ENCODE measurements at places on chromosomes 7 and 10.
A peak's percentile ranks its signal among the peaks of the same experiment; 100 is the strongest.

DNA sequence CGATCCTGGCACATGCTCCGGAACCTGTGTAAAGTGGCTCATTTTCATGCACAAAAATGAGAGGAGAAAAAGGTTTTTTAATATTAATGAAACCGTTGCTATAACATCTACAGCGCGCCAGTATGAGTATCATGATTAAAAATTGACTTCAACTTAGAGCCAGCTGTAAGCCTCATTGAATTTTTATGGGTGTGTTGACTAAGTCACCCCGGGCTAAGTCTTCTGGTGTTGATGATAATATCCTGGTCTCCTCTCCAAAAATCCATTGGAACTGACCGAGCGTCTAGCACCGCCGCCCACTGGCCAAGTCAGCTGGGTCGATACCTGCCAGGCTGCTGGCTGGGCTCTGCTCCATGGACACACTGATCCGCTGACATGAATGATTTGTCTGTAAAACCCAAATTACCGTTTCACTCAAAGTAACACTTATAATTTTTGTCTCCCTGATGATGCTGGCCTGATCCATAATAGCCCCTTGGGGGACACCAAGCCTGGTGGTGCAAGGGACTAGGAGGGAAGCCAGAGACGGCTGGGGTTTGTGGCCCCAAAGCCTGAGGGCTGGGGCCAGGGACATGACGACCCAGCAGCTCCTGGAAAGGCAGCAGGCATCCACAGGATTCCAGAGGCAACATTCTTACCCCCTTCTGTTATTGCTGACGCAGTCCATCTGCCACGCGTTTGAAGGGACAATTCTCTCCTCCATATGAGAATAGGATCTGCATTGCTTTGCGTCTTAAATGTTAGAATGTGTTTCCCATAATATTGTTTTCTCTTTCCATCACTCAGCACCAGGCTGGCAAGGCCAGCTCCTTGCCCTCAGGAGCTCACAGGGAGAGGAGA is 131.0 kb upstream of the PPP2R2D start:
- peak; percentile 44 for DNase-seq

- DNase-seq = no peak
Measured at GRCh38 chr10:15172306-15172840, 3.9 kb upstream of the NMT2 start.

DNA sequence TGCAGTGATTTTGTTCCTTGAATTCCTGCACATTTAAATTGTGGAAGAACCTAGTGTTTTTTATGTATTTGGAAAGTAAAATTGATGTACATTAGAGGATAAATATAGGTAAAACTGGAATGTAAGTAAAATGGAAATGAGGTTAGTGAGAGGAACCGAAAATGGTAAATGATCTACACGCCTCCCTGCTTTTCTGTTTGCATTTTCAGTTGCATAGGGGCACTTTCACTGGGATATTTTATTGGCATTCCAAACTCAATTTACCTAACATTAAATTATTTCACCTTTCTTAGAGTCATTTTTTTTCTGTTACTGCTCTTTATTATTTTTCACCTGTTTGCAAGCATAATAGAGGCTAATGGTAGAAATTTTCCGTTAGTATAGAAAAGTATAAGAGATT is 8.0 kb downstream of the CDK13 start:
- no peak for DNase-seq

DNA sequence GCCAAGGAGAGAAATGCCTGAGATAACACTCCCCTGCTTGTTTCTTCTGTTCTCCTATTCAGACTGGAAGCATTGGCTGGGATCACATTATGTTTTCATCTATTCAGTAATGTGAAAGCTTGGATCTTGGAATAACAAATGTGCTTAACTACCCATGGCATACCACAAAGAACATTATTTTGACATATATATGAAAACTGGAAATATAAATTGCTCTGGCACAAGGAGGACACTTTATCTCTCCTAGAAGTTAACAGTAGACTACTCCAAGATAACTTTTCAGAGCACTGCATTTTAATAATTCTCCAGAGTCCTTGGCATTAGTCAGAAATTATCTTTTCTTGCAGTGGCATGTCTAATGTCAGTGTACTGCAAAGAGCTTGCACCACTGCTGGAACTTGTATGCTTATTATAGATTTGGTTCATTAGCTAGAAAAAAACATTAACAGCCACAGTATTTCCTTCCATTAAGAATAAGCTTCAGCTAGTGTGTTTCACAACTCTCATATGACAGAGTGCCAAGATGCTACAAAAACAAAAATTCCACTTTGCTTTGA is 169.3 kb upstream of the LRRN3 start:
- DNase-seq = no peak

DNA sequence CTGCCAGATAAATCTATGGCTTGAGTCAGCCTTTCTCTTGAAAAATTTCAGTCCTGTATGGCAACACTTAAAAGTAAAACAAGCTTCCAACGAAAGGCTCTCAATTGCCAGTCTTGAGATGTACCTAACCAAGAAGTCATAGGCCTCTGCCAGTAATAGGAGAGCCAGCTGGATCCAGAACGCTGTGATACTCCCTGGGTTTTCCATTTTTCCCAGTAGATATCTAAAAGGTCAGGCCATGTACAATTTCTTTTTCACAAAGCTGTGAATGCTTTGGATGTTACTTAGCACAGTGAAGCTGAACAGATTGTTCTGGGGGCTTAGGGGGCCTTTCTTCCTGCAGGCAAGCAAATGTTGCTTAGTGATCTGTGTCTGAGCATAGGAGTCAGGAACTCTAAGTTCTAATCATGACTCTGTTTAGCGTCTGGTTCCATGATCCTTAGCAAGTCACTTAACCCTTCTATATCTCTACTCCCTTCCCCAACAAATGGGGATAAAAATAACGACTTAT is 86.5 kb downstream of the ARMH3 start:
- no peak for DNase-seq

- DNase-seq = no peak
Measured at GRCh38 chr10:77909749-77910375, 16.7 kb downstream of the DLG5 start.

DNA sequence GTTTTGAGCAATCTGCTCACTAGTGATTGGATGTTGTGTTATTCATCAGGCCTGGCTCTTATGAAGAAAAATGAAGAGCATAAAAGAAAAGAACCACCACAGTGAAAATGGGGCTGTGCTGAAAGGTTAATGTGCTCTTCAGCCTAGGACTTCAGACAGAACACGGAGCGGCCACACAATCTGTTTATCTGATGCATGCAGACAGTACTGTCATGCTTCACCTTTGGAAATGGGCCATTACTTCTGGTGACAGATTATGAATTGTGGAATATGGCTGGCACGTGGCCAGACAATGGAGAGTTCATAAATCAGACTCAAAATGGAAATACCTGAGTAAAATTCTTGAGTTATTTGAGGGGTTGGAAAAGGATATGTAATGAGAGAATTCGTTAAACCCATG is 86.0 kb upstream of the NOBOX start:
- no peak for DNase-seq

GRCh38 chr7:126608339-126608776 is 644.4 kb downstream of the GRM8 start:
- DNase-seq = no peak

GRCh38 chr10:12067336-12067735 is 1.4 kb upstream of the DHTKD1 start:
- DNase-seq = no peak

- no peak for DNase-seq
Measured at GRCh38 chr10:119431034-119431772, 111.3 kb downstream of the RGS10 start.

DNA sequence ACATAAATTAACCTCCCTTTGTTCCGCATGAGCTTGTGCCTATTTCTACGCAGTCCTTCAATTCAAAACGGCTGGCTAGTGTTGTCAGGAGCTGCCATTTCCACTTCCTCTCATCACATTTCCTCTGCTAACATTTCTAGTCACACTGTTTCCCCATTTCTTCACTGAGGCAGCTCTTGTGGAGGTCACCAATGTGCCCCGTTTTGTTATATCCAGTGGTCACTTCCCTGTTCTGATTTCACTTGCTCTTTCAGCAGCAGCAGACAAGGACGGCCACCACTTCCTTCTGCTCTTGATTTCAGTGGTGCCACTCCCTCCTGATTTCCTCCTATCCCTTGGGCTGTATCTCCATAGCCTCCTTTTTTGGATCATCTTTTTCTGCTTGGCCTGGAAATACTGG is 64.8 kb upstream of the SEC61G start:
- DNase-seq = no peak

DNA sequence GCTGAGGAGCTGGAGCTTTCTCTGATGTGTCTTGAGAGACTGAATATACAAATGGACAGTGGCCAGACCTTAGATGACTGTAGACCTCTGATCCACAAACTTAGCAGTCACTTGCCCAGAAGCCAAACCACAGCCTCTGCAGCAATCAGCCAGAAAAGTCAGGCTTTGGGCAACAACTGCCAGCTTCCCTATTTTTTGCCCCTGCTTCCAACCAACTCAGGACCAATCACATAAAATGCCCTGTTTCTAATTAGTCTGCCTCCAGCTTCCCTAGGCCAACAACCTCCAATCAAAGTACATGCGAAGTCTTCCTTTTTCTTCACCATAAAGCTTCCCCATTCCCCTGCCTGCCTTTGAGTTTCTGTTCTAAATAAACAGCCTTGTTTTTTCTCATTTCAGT is 37.8 kb upstream of the CACUL1 start:
- peak; percentile 78 for DNase-seq

GRCh38 chr7:55308186-55308929 is 56.8 kb upstream of the LANCL2 start:
- DNase-seq = no peak
